ENCODE measurements at places on chromosomes 7 and 10. TPM values are rescaled to one million over a fixed set of nuclear protein-coding genes. Genes with fewer than 3 reads are reported as not detected.

OR2F2 gene
- not detected for total RNA-seq

FRMD4A gene
- 25.3 TPM for total RNA-seq

IL15RA gene
- 16.1 TPM for total RNA-seq

CYP2C19 gene
- 135 TPM for total RNA-seq

HNRNPA2B1 gene
- total RNA-seq, result 249 TPM

BHLHA15 gene
- not detected for total RNA-seq

EPHB6 gene
- total RNA-seq, result 5.4 TPM

TIMM23B gene
- total RNA-seq, result 40.6 TPM

SFTPA2 gene
- not detected for total RNA-seq

POLL gene
- 106 TPM for total RNA-seq

FXYD4 gene
- not detected for total RNA-seq

TMEM213 gene
- total RNA-seq, result not detected

TMEM72 gene
- not detected for total RNA-seq

ENTPD1 gene
- 4.5 TPM for total RNA-seq

MCM10 gene
- total RNA-seq, result 4.6 TPM

IFIT3 gene
- 1.3 TPM for total RNA-seq

PRTFDC1 gene
- 1.2 TPM for total RNA-seq

PPIF gene
- 149 TPM for total RNA-seq

SFTPD gene
- total RNA-seq, result not detected

SRRT gene
- 63.6 TPM for total RNA-seq

SAMD9 gene
- 0.58 TPM for total RNA-seq

LMOD2 gene
- not detected for total RNA-seq

PNLIPRP3 gene
- total RNA-seq, result not detected

ADRA2A gene
- total RNA-seq, result 4.9 TPM

FGL2 gene
- 33.8 TPM for total RNA-seq

LLCFC1 gene
- not detected for total RNA-seq

LIPN gene
- not detected for total RNA-seq

FAM221A gene
- total RNA-seq, result 79.9 TPM

VSIR gene
- 20.4 TPM for total RNA-seq

DENND2A gene
- 5.1 TPM for total RNA-seq

SEMA3C gene
- 45.9 TPM for total RNA-seq

PRKAR2B gene
- 4.9 TPM for total RNA-seq

ATOH7 gene
- not detected for total RNA-seq

ZNF503 gene
- total RNA-seq, result 11.2 TPM

OR2A2 gene
- not detected for total RNA-seq

TAS2R16 gene
- total RNA-seq, result not detected

CH25H gene
- not detected for total RNA-seq

All from stomach (tissue), 19 donors.